ENCODE measurements at places on chromosomes 12 and 14.

DNA sequence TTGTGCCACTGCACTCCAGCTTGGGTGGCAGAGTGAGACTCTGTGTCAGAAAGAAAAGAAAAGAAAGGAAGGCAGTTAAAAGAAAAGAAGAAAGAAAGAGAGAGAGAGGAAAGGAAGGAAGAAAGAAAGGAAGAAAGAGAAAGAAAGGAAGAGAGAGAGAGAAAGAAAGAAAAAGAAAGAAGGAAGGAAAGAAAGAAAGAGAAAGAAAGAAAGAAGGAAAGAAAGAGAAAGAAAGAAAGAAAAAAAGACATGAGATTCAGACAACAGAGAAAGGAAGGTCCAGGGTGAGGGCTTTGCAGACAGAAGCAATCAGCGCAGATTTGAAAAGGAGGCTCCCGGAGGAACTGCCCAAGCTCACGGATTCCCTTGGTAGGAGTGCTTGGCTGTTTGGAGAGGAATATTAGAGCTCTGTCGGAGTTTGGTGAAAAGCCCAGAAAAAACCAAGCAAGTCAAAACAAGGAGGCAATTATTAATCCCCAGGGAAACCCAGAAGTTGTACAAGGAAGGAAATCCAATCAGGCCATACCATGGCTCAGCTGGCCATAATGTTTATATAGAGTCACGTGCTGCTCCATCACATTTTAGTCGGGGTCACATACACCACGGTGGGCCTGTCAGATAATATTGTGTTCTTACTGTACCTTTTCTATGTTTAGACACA is 11.6 kb upstream of the CCDC85C start:
- DNase-seq: no peak

- no peak for DNase-seq
These were observed 39.7 kb downstream of the LRIG3 start for GRCh38 chr12:58880639-58881038.

GRCh38 chr14:67490196-67490595 is 1.7 kb upstream of the TMEM229B start:
- DNase-seq: no peak

- DNase-seq: no peak
These were observed 24.7 kb downstream of the SUSD6 start for GRCh38 chr14:69635981-69636639.

DNA sequence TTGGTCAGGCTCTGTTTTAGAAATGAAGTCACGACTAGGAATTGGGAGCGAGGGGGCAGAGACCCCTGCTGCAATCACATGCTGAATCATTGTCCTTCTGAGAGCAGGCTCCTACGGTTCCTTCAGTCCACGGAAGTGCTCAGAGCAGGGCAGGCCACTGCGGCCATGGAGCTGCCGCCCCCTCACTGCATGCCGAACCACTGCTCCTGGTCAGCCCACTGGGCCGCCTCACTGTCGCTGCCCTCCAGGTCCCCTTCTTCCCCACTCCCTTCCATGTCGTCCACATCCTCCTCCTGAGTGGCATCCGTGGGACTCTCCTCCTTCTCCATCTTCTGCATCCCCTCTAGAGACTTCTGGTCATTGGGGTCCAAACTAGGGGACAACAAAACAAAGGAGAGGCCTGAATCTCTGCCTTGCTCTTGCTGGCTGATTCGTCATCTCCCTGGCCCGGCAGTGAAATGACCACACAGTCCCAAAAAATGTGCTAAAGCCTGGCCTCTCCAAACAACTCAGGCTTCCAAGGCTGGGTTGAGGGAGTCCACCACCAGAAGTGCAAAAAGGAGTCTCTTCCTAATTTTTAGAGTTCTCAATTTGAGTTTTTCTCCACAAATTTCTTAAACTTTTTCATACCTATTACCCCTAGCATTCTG is 29.4 kb downstream of the ANAPC7 start:
- no peak for DNase-seq

- no peak for DNase-seq
These were observed 685 bp downstream of the GRIN2B start for GRCh38 chr12:13980538-13981295.

- no peak for DNase-seq
These were observed 710.7 kb downstream of the GALC start for GRCh38 chr14:87282266-87282665.

- no peak for DNase-seq
These were observed 118.3 kb upstream of the SLC38A4 start for GRCh38 chr12:46944088-46944487.

GRCh38 chr14:81363746-81364378 is 36.3 kb downstream of the STON2 start:
- no peak for DNase-seq

GRCh38 chr14:74858022-74858421 is 17.9 kb downstream of the PROX2 start:
- no peak for DNase-seq

DNA sequence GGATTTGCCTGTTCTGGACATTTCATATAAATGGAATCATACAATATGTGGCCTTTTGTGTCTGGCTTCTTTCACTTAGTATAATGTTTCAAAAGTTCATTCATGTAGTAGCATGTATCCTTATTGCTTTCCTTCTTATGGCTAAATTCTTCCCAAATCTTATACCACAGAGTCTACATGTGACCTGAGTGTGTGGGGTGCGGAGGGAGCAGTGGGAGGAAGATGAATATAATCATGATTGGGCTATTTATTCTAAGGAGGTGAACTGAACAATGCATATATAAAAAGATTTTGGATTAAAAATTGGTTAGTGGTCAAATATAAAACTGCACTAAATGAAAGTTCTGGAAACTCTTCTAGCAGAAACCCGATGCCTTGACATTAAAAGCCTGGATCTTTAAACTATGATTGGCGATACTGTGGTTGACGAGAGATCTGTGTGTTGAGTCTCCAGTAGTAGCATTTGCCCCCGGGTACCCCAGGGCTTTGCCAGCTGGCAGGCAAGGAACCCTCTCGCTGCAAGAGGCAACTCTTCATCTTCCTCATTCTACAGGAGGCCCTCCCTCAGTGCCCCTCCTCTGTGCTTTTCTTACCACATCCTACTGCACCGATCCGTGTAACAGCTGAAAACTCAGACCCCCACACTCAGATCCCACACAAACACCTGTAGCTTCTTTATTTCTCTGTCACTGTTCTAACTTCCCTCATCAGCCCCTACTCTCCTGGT is 2.6 kb downstream of the CYP46A1 start:
- DNase-seq: no peak

- no peak for DNase-seq
These were observed 2.9 kb upstream of the NYNRIN start for GRCh38 chr14:24395609-24396582.

GRCh38 chr12:115149685-115150378 is 465.9 kb upstream of the TBX3 start:
- peak; percentile 68 for DNase-seq

GRCh38 chr12:128178565-128178964 is 88.4 kb upstream of the TMEM132C start:
- no peak for DNase-seq

- no peak for DNase-seq
These were observed 91.9 kb downstream of the VRK1 start for GRCh38 chr14:96889091-96889490.

DNA sequence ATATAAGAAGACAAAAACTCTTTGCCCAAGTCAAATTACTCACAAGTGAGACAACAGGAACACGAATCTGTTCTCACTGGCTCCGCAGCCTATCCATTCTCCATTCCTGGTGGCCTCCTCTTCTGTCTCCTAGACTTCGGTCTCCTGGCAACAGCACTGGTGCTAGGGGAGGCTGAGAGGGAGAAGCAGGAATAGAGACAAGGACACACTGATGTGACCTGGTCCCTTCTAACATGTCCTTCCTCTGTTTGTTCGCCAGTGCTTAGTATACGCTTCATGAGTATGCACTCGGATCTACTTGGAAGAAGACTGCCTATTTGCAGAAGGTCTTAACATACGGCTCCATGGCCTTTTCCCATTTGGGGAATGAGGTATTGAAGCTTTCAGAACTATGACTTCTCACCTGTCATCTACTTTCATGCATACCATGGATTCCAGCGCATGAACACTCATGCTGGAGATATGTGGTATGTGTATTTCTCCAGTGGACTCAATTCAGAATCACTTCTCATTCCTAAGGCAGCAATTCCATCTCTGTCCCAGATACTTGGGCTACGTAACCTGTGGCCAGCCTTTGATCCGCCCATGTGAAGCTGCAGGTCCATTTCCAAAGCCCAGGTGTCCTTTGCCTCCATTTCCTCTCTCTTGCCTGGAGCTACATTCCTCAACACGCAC is 33.9 kb downstream of the BHLHE41 start:
- peak; percentile 24 for DNase-seq

DNA sequence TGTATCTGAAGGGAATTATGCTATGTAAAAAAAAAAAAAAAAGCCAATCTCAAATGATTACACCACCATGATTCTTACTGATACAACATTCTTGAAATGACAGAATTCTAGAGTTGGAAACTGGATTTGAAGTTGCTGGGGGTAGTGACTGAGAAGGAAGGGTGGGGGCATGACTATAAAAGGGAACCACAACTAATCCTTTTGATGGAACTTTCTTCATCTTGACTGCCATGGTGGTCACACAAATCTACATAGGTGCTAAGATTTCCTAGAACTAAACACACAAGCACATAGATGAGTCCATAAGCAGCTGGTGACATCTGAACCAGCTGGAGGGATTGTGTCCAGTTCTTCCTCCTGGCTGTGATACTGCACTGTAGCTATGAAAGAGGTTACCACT is 51.4 kb downstream of the CLMN start:
- DNase-seq: no peak

DNA sequence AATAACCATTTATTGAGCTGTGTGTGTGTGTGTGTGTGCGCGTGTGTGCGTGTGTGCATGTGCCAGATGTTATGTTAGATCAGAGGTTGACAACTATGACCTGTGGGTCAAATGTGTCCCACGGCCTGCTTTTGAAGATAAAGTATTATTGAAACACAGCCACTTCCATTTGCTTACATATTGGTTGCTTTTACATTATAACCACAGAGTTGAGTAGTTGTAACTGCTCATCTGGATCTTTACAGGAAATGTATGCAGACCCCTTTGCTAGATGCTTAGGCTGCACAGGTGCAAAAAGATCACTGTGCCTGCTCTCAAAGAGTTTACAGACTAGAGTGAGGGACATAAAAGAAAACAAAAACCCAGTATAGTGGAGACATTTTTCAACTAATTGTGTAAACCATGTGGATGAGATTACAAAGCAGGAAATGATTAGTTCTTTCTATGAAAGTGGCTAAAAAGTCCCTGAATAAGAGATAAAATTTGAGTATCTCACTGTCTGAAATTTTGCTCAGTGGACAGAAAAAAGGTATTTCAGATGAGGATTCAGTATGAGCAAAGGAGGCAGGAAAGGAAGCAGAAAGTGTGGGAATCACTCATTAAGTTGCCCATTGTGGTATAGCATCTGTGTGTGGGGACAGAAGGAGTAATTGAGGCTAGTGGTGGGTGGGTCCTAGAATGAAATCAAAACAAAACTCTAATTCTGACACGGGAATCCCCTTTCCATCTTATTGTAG is 188.4 kb downstream of the PAH start:
- no peak for DNase-seq

DNA sequence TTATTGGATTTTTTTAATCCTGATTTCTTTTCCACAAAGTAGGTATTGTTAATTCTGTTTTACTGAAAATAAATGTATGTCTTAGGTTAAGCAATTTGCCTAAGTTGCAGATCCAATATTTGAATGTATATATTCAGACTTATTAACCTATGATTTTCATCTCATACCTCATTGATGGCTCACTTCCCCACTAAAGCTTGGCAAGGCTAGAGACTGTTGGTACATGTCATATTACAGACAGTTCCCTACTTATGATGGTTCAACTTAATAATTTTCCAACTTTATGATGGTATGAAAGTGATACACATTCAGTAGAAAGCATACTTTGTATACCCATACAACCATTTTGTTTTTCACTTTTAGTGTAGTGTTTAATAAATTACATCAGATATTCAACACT is 33.2 kb upstream of the KCNH3 start:
- DNase-seq: no peak

GRCh38 chr12:26853303-26854030 is 20.5 kb upstream of the ITPR2 start:
- no peak for DNase-seq

DNA sequence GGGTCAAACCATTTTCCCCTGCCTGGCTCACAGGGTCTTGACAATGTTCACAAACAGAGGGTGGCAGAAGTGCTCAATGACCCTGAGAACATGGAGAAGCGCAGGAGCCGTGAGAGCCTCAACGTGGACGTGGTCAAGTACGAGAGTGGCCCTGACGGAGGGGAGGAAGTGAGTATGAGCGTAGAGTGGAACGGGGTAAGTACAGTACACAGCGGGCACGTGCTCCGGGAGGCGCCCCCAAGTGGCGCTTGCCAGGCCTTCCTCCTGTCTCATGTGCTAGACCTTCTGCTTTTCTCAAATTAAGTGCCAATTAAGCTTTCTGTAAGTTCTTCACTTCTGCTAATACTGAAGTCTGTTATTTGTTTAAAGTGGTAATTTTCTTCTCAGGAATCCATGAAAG is 35.9 kb downstream of the XRCC3 start:
- no peak for DNase-seq

DNA sequence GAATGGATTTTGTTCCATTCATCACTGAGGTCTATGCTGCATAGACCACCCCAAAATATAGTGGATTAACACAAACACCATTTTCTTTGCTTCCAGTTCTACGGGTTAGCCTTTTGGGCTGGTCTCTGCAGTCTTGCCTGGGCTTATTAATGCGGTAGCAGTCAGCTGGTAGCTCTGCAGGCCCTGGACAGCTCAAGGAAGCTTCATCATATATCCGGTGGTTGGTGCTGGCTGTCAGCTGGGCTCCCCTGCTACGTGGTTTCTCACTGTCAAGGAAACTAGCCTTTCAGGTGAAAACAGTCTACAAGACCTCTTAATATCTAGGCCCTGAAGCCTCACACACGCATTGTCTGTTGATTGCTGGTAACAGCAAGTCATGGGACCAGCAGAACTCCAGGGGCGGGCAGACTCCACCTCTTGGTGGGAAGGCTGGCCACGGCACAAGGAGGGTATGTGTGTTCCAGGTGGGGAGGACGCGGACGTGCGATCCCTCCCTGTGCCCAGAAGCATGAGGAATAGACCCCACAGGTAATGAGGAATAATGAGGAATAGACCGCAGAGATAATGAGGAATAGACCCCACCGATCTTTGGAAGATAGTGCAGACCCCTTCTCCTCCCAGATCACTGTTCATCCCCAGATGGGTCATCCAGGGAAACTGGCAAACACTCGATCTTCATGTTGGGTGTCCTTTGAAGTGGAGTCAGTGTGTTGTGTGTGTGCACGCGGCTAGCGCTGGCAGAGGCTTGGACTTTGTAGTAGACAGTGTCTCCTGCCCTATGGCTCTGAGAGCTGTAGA is 13.3 kb downstream of the TSPAN9 start:
- DNase-seq: no peak

GRCh38 chr14:99077076-99077843 is 194.7 kb downstream of the BCL11B start:
- no peak for DNase-seq

GRCh38 chr14:94491511-94491910 is 15.5 kb upstream of the SERPINA9 start:
- no peak for DNase-seq

- DNase-seq: no peak
These were observed 9.5 kb downstream of the RNASE11 start for GRCh38 chr14:20578325-20578724.
